ENCODE measurements at places on chromosomes 3 and 15.

GRCh38 chr15:47523681-47524475 lies 193.4 kb upstream of the SEMA6D start:
- DNase-seq: no peak

GRCh38 chr3:185387646-185388045 lies 24.7 kb downstream of the MAP3K13 start:
- no peak for DNase-seq

GRCh38 chr15:93028632-93029213 lies 60.3 kb downstream of the RGMA start:
- DNase-seq: no peak

- DNase-seq: no peak
Observed at GRCh38 chr3:13078163-13078905, 5.1 kb upstream of the IQSEC1 start.

GRCh38 chr15:28901587-28901980 lies 15.8 kb downstream of the APBA2 start:
- no peak for DNase-seq

GRCh38 chr3:191303596-191303995 lies 25.6 kb upstream of the CCDC50 start:
- DNase-seq: no peak

DNA sequence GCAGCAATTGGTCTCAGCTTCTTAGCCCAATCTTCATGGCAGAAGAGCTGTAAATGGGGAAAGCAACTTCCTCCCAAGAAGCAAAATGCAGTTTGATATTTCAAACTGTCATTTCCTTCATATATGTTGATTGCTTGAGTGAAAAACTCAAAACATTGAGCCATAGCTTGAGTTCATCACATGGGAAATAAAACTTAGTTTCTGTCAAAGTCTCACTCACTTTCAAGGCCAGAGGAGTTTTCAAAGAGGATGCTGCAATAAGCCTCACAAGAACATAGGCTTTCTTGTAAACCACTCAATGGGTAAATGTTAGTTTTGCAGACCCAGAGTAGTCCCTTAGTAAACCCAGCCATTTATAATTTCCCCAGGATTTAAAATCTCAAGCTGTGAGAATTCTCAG lies 29.1 kb upstream of the SUCLG2 start:
- DNase-seq: no peak

DNA sequence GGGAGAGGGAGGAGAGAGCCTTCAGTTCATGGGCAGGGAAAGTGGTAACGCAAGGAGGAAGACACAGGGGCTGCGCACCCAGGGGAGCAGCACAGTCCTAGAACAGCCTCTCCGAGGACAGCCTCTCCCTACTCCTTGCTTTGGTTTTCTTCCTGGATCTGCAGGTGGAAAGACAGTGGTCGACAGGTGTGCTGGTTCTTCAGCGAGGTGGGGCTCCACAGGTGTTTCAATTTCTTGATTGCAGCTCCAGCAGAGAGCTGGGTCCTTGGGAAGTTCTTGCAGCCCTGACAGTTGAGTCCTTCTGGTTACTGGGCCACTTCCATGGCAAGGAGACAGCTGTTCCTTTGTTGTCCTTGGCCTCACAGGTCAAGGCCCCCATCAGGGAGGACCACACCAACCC lies 220.7 kb upstream of the NR2F2 start:
- DNase-seq: no peak

- no peak for DNase-seq
Observed at GRCh38 chr3:126264381-126264780, 84.0 kb upstream of the ALDH1L1 start.

GRCh38 chr15:25967116-25967515 lies 104.0 kb upstream of the ATP10A start:
- no peak for DNase-seq

DNA sequence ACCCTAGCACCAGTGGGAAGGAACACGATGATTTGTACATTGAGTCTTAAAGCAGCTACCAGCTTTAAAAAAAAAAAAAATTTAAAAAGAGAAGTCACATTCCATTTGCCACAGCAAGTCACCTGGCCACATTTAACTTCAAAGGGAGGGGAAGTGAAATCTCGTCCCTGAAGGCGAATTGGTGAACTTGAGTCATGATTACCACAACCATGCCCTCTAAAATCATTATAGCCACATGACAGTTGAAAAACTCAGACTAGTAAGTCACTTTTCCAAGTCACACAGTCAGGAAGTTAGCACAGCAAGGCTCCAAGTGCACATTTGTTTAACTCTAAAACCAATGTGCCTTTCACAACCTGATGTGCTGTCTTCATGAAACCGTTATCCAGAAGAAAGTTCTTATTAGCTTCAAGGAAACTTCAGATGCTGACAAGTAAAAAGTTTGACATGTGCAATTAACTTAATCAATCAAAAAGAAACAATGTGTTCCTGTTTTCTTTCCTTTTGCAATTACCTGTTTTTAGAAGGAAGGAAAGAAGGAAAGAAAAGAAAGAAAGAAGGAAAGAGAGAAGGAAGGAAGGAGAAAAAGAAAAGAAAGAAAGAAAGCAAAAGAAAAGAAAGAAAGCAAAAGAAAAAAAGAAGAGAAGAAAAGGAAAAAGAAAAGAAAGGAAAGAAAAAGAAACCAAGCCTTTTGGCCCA lies 8.3 kb upstream of the THSD4 start:
- DNase-seq: no peak

GRCh38 chr15:80186597-80186996 lies 33.8 kb downstream of the FAH start:
- no peak for DNase-seq

DNA sequence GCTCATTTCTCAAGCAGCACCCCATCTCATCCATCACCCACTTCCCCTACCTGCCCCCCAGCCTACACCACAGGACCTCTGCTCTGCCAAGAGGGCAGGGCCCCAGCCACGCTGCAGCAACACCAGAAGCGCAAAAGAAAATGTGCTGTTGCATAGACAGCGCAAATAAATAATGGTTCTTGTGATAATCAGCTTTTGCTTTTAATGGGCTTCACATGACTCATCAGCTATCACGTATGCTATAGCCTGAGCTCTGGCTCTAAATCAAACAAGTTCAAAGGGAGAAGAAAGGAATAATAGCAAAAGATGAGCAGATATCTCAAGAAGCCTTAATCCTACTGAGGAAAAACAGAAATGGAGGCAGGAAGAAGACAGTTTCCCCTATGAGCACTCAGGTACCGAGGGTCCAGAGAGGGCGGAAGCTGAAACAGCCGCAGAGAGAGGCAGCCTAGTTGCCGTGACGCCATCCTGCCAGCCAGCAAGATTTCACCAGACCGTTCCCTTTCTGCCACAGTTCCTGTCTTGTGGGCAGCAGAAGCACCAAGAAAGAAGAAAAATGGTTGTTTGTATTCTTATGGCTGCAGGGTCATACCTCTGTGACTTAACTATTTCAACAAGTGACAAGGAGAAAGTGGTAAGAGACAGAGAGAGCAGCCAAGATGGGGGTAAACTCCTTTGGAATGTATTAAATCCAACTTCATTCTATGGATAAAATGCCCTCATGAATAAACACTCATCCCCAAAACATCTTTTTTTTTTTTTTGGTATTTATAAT lies 22.0 kb downstream of the RAB27A start:
- peak; percentile 44 for DNase-seq

- peak; percentile 15 for DNase-seq
Observed at GRCh38 chr3:183306798-183307671, 54.0 kb downstream of the B3GNT5 start.

DNA sequence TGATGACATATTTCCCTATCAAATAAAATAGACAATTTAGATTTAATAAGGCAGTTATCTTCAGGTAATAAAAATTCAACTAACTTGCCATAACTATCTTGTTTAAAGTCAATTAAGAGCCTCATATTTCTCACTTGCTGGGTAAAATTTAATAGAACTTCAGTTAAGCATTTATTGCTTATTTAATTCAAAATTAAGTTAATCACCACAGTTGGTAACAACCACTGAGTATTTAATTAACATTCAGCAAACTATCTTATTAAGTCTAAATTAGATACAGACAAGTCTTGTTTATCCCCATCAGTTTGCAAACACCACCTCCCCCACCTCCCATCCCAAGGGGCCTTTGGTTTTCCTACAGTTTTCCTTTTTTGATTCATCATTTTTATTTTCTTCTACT lies 14.7 kb downstream of the LPP start:
- no peak for DNase-seq
